SK-N-MC (cell line): ENCODE measurements at places on chromosomes 5 and 9.

- DNase-seq, result no peak
These were observed 103.3 kb downstream of the ARHGEF28 start for GRCh38 chr5:73729329-73729728.

GRCh38 chr9:127012250-127012649, 97.7 kb downstream of the RALGPS1 start:
- DNase-seq, result no peak

DNA sequence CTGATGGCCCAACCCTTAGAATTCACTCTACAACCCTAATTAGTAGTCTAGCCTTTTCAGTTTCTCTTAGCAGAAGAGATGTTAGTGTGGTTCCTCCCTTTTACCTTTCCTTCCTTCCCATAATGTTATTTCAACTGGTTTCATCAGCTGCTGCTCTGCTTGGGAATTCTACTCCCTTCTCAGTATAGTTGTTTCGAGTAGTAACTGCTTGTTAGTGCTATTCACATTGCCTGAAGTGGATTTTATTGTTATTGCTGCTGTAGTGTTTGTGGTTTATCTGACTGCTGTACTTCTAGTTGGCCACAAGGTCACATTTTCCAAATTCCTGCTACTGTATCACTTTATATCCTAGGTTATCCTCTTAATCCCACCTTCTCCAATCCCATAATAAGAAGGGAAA, 29.7 kb downstream of the SMIM15 start:
- peak; percentile 10 for DNase-seq

GRCh38 chr5:6717687-6718086, 4.5 kb downstream of the TENT4A start:
- DNase-seq, result no peak

- no peak for DNase-seq
These were observed 234.6 kb downstream of the ADGRV1 start for GRCh38 chr5:90793183-90793582.

GRCh38 chr5:127580731-127581130, 63.3 kb downstream of the PRRC1 start:
- DNase-seq, result no peak

DNA sequence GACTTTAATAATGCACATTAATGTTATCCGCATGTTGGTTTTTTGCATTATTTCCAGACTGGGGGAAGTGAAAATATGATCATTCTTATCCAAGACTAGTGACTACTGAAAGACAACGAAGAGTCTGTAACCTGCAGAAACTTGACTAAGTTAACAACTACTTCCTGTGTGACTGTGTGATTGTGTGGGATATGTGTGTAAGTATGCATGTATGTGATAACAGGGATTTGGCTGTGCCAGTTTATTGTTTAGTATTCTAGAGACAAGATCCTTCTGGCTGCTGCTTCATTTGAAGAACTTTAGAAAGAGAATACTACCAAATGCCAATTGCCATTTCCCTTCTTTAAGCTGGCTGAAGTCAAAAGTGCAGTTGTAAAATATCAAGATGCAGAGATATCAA, 375.7 kb upstream of the PRR16 start:
- DNase-seq, result no peak

GRCh38 chr5:69300537-69301203, 31.9 kb downstream of the CCDC125 start:
- no peak for DNase-seq

DNA sequence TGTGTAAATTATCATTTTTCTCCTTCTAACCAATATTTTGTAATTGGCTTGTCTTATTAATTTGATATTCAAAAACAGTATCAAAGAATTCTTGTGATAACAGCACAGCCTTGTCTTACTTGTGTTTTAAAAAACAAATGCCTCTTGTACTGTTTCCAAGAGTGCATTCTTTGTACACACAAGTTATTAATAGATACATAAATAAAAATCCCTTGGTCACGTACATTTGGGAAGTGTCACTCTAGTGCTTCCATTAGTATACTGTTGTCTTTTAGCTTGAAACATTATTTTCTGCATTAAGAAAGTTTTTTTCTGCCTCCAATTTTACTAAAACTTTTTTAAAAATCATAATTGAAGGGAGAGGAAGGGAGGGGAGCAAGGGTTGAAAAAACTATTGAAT, 133.2 kb downstream of the PIP5K1B start:
- no peak for DNase-seq

- DNase-seq, result no peak
These were observed 205.6 kb upstream of the ADAMTSL1 start for GRCh38 chr9:18268381-18268780.

- DNase-seq, result no peak
These were observed 19.7 kb downstream of the TUSC1 start for GRCh38 chr9:25658571-25658970.

DNA sequence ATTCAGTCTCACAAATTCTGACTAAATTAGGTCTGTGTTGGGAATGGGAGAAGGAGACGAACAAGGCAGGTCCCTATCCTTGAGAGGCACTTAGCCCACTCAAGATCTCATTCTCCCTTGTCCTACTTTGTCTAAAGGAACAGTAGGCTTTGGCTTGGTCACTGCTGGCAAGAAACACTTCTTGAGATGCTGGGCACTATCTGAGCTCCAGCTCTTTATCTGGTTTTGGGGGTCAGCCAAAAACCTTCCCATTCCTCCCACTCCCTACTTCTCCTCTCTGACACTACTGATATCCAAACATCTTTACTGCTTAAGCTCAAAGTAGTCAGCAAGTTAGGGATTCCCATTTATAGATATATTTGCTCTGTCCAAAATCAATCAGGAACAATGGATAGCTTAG, 155.2 kb downstream of the MAPKAP1 start:
- DNase-seq, result no peak

- DNase-seq, result no peak
These were observed 3.6 kb downstream of the IARS1 start for GRCh38 chr9:92289708-92290390.

DNA sequence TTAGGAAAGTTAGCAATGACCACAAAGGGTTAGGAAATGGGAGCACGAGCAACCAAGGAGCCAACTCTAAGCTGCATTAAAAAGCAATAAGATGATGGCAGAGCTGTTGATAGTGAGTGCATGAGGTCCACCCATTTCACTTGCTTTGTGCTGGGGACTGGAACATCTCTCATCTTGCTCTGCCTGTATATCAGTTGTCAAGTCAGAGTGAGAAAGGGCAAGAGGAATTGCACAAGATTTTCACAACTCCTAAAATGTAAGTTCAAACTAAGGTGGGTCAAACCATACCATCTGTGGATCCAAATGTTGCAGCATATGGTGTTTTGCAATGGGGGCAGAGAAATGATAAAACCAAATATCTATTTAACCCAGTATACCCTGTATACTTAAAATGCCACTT, 2.8 kb upstream of the ESM1 start:
- DNase-seq, result no peak

GRCh38 chr9:111843971-111844370, 49.2 kb upstream of the SHOC1 start:
- no peak for DNase-seq

DNA sequence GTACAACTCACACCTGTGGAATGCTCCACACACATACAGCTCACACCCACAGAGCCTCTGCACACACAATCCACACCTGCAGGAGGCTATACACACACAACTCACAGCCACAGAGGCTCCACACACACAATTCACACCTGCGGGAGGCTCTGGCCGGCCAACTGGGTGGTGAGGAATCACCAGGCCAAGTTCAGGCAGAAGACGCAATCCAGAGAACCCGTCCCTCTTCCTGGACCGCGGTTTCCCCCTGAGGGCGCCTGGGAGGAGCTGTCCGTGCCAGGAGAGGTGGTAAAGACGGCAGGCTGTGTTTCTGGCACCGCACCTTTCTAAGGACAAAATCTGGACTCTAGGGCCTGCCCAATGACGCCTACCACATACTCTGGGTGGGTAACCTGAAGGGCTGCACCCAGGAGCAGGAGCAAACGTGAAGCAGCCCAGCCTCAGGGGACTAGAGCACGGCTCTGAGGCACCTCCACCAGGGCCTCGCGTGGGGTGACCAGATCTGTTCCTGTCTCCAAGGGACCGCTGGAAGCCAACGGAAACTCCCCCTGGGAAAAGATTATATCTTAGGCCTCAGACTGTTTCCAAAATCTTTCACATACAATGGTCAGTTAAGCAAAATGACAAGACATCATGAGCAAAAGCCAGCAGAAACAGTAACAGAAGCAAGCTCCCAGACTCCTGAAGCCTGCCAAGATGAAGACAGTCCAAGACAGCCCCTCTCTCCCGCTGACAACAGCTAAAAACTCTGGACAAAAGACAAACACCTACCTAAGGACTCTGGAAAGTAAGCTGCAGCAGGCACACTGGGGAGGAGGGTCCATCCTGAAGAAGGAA, 16.9 kb downstream of the CAMSAP1 start:
- no peak for DNase-seq

- DNase-seq, result no peak
These were observed 42.6 kb downstream of the GCNT4 start for GRCh38 chr5:75009556-75010345.

DNA sequence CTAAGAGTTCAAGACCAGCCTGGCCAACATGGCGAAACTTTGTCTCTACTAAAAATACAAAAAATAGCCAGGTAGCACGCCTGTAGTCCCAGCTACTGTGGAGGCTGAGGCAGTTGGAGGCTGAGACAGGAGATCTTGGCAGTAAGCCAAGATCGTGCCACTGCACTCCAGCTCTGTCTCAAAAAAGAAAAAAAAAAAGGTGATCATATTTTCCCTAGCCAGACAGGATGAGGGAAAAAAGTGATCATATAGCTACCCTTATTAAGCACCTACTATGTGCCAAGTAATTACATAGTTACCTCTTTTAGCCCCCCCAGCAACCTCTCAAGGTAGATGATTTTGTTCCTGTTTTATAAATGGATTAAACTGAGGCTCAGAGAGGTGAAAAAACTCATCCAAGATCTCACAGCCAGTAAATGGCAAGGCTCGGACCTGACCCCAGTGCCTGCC, 18.1 kb upstream of the RPL26L1 start:
- DNase-seq, result no peak

DNA sequence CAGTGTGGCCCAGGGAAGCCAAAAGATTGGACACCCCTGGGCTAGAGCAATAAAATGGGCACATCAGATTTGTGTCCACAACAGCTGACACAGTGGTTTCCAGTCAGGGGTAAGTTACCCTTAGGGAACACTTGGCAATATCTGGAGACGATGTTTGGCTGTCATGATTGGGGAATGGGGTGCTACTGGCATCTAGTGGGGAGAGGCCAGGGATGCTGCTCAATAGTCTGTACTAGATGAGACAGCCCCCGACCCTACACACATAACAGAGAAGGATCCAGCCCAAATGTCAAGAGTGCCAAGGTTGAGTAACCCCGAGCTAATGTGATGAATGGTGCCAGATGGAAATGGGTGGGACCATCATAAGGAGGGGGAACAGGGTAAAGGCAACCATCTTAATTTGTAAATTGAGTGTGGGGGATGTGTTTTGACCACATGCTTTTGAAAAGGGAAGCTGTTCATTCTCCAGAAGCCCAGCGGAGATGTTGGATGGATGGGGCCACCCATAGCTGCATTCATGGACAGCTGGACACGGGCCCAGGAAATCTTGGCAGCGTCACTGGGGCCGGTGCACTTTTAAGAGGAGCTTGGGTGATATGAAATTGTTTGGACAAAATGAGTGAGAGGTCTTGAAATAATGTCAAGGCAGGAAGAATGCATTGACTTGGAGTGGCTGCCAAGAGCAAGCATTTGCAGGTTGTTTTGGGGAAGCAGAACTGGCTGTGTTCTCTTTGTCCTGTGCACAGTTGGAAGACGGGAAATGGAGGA, 33.4 kb downstream of the SYK start:
- no peak for DNase-seq

GRCh38 chr9:29976981-29977380, 2403.7 kb upstream of the C9orf72 start:
- DNase-seq, result peak; percentile 63
